ENCODE measurements at places on chromosomes 4 and X. TPM values are rescaled to one million over a fixed set of nuclear protein-coding genes. Genes with fewer than 3 reads are reported as not detected.
A peak's percentile ranks its signal among the peaks of the same experiment; 100 is the strongest.

- H3K4me1 ChIP-seq = peaks cover 39% of the 10 kb centered on the region
- peak; percentile 65 for DNase-seq
- peak overlapping the region; percentile 91 for H3K4me3 ChIP-seq
- peak overlapping the region; percentile 99 for H3K27ac ChIP-seq
- H3K36me3 ChIP-seq = peaks cover 53% of the 10 kb centered on the region
Observed at GRCh38 chr4:123399627-123400358, 3.2 kb downstream of the SPRY1 start.

GRCh38 chr4:67366311-67366861, 178.9 kb downstream of the CENPC start:
- H3K4me3 ChIP-seq = no peak overlapping the region
- no peak for DNase-seq
- no peaks in the 10 kb centered on the region for H3K36me3 ChIP-seq
- H3K4me1 ChIP-seq = no peaks in the 10 kb centered on the region
- no peak overlapping the region for H3K27ac ChIP-seq

- no peak overlapping the region for H3K4me3 ChIP-seq
- H3K36me3 ChIP-seq = no peaks in the 10 kb centered on the region
- DNase-seq = no peak
- peaks cover 6% of the 10 kb centered on the region for H3K27me3 ChIP-seq
- H3K4me1 ChIP-seq = no peaks in the 10 kb centered on the region
Observed at GRCh38 chr4:25970226-25970675, 56.2 kb downstream of the SMIM20 start.

DNA sequence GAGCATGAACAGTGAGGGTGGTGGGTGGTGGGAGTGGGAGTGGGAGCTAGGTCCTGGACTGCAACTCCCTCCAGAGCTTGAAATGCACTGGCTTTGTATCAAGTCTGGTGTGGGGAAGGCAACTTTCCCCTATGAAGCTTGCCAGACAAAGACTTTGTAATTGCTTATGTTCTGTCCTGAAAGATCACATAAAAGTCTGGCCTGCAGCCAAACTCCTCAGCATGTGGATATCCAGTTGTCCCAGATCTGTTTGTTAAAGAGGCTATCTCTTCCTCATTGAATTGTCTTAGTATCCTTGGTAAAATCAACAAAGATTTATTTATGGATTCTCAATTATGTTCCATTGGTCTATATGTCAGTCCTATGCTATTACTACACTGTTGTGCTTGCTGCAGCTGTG, 607.9 kb downstream of the GLUD2 start:
- no peak overlapping the region for H3K27ac ChIP-seq
- H3K4me3 ChIP-seq = no peak overlapping the region
- H3K4me1 ChIP-seq = no peaks in the 10 kb centered on the region
- H3K36me3 ChIP-seq = no peaks in the 10 kb centered on the region
- DNase-seq = no peak

GRCh38 chr4:108043526-108043925, 53.8 kb downstream of the HADH start:
- no peak overlapping the region for H3K27ac ChIP-seq
- H3K4me3 ChIP-seq = no peak overlapping the region
- DNase-seq = no peak
- no peaks in the 10 kb centered on the region for H3K27me3 ChIP-seq
- H3K4me1 ChIP-seq = peaks cover 34% of the 10 kb centered on the region
- H3K36me3 ChIP-seq = peaks cover 28% of the 10 kb centered on the region

PAGE2B gene
- total RNA-seq = 0.45 TPM

GRCh38 chrX:80747832-80748231, 61.8 kb downstream of the BRWD3 start:
- no peak for DNase-seq
- H3K27me3 ChIP-seq = no peaks in the 10 kb centered on the region
- H3K4me3 ChIP-seq = no peak overlapping the region
- H3K36me3 ChIP-seq = peaks cover 63% of the 10 kb centered on the region

GRCh38 chr4:169410839-169411770, 140.3 kb upstream of the SH3RF1 start:
- no peaks in the 10 kb centered on the region for H3K27me3 ChIP-seq
- H3K4me3 ChIP-seq = peak overlapping the region; percentile 34
- H3K36me3 ChIP-seq = peaks cover 3% of the 10 kb centered on the region
- peaks cover 34% of the 10 kb centered on the region for H3K4me1 ChIP-seq
- peak overlapping the region; percentile 60 for H3K27ac ChIP-seq
- DNase-seq = peak; percentile 89

DNA sequence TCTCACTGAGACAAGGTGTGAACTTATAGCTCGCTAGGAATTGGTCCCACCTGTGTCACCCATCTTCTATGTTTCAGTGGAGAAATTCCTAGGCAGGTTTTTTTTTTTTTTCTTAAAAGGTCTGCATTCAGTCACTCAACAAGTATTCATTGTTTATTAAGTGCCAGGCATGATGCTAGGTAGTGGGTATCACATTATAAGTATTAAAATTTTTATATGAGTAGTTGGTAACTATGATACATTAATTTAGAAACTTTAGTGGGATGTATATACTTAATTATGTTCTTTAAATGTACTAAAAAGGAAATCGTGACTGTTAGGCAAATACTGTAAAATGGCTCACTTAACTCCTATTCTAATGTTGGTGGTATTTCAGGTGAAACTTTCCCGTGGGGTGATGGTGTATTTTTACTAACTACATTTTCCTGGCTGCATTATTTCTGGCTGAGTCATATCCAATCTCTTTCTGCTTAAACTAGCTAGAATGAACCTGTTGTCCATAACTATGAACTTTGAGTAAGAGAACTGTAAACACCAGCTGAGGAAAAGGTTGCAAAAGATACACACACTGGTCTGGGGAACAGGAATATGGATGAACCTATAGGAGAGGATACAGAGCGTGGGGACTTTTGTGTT, 49.3 kb upstream of the MED14 start:
- H3K36me3 ChIP-seq = no peaks in the 10 kb centered on the region
- no peaks in the 10 kb centered on the region for H3K4me1 ChIP-seq
- no peak overlapping the region for H3K4me3 ChIP-seq

EVC2 gene
- total RNA-seq = 0.40 TPM

DNA sequence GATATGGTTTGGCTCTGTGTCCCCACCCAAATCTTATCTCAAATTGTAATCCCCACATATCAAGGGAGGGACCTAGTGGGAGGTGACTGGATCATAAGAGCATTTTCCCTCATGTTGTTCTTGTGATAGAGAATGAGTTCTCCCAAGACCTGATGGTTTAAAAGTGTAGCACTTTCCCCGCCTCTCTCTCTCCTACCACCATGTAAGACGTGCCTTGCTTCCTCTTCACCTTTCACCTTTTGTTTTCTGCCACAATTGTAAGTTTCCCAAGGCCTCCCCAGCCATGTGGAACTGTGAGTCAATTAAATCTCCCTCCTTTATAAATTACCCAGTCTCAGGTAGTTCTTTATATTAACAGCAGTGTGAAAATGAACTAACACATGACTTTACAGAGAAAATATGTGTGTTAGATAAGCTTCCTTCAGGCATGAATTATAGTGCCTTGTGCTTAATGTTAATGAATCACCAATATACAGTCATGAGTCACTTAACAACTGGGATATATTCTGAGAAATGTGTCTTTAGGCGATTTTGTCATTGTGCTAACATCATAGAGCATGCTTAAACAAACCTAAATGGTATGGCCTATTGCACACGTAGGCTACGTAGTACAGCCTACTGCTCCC, 37.9 kb downstream of the PDGFC start:
- no peak overlapping the region for H3K27ac ChIP-seq
- H3K27me3 ChIP-seq = no peaks in the 10 kb centered on the region
- no peaks in the 10 kb centered on the region for H3K36me3 ChIP-seq
- H3K4me3 ChIP-seq = no peak overlapping the region
- H3K4me1 ChIP-seq = no peaks in the 10 kb centered on the region

CYP2U1 gene
- total RNA-seq = 0.96 TPM

DNA sequence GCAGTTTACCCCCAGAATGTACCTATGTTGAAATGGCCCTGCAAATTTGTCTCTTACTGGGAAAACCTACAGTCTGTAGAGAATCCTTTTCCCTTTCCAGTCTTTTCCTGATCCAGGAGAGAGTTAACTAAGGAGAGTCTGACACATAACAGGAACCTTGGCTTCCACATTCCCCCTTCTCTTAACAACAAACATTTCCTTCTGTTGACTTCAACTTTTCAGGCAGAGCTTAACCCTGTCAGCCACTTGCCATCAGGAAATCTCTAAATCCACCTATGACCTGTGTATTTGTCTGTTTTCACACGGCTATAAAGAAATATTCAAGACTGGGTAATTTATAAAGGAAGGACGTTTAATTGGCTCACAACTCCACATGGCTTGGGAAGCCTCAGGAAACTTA, 45.6 kb upstream of the GPR78 start:
- DNase-seq = no peak
- no peak overlapping the region for H3K27ac ChIP-seq
- no peak overlapping the region for H3K4me3 ChIP-seq
- no peaks in the 10 kb centered on the region for H3K36me3 ChIP-seq
- H3K27me3 ChIP-seq = no peaks in the 10 kb centered on the region

- no peaks in the 10 kb centered on the region for H3K4me1 ChIP-seq
- H3K27ac ChIP-seq = no peak overlapping the region
- no peaks in the 10 kb centered on the region for H3K27me3 ChIP-seq
- H3K36me3 ChIP-seq = no peaks in the 10 kb centered on the region
- H3K4me3 ChIP-seq = no peak overlapping the region
Observed at GRCh38 chrX:96538104-96538725, 146.4 kb upstream of the DIAPH2 start.

MAGEE2 gene
- not detected for total RNA-seq

SHISA3 gene
- total RNA-seq = 0.23 TPM

DNA sequence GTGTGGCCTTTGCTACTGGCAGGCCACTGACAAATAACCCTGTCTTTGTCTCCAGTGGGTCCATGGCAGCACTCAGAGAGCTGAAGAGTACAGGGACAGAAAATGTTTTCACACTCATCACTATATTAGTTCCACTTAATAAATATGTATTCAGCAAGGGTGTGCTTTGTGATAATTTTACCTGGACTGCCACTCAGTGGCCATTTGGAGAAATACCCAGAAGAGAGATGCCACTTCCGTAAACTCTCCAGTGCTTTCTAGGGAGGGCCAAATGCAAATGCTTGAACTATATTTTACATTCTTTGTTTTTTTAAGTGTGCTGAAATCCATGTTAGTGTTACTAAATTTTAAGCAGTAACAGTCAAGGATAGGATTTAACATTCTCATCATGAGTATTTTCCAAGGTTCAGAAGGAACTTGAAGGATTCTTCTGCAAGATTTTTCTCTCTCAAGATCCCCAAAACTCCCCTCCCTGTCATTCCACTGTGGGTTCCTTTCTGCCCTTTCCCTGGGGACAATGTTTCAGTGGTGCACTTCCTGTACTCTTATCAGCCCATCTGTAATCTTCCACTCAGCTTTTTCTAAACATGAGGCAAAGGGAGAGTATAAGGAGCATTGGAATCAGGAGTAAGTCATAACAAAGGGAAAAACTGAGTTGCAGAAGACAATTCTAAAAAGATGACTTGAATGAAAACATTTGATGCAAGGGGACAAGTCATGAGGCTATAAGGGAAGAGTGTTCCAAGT, 46.0 kb downstream of the TFDP3 start:
- DNase-seq = no peak
- no peaks in the 10 kb centered on the region for H3K4me1 ChIP-seq
- H3K27ac ChIP-seq = no peak overlapping the region
- no peak overlapping the region for H3K4me3 ChIP-seq
- no peaks in the 10 kb centered on the region for H3K36me3 ChIP-seq

DNA sequence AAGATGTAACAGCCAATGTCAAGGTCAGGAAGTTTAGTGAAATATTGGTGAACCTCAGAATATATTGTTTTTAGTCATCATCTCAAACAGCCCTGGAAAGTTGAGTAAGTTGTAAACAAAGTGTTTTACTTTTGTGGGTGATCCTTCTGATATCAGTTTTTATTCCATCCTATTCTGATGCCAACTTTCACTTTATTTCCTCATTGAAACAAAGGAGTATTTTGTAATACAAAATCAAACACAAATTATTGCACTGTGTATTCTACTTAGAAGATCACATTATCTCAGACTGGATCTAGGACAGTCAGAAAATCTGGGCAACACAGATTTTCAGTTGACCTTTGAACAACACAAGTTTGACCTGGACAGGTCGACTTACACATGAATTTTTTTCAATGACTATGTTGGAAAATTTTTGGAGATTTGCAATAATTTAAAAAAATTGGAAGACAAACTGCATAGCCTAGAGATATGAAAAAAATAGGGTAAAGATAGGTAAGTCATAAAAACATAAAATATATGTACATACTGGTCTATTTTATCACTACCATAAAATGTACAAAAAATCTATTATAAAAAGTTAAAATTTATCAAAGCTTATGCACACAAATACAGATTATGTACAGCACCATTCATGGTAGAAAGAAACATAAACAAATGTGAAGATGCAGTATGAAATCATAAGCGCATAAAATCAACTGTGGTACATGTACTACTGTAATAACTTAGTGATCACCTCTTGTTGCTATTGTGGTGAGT, 709.1 kb upstream of the FAM241A start:
- no peak overlapping the region for H3K27ac ChIP-seq
- no peak for DNase-seq
- no peaks in the 10 kb centered on the region for H3K27me3 ChIP-seq
- no peaks in the 10 kb centered on the region for H3K36me3 ChIP-seq
- H3K4me3 ChIP-seq = no peak overlapping the region

SEC24D gene
- total RNA-seq = 43.9 TPM

DNA sequence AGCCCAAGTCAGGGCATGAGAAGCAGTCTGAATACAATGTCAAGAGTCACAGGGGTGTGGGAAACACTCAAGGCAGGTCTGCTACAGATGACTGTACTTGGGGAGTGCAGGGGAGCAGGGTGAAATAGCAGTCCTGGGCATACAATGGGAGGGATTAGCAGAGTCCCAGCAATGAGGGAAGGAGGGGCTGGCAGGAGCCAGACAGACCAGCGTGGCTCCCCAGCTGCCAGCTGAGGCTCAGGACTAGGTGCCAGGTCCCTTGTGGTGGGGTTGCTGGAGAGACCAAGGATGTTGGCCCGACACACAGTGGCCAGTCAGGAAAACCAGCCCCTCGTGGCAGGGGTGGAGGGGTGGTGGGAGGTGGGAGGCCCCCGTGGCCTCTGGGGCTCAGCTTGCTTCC, 86.6 kb downstream of the RTL5 start:
- no peak for DNase-seq
- no peak overlapping the region for H3K27ac ChIP-seq
- peaks cover 22% of the 10 kb centered on the region for H3K27me3 ChIP-seq
- no peaks in the 10 kb centered on the region for H3K36me3 ChIP-seq
- H3K4me3 ChIP-seq = no peak overlapping the region

DNA sequence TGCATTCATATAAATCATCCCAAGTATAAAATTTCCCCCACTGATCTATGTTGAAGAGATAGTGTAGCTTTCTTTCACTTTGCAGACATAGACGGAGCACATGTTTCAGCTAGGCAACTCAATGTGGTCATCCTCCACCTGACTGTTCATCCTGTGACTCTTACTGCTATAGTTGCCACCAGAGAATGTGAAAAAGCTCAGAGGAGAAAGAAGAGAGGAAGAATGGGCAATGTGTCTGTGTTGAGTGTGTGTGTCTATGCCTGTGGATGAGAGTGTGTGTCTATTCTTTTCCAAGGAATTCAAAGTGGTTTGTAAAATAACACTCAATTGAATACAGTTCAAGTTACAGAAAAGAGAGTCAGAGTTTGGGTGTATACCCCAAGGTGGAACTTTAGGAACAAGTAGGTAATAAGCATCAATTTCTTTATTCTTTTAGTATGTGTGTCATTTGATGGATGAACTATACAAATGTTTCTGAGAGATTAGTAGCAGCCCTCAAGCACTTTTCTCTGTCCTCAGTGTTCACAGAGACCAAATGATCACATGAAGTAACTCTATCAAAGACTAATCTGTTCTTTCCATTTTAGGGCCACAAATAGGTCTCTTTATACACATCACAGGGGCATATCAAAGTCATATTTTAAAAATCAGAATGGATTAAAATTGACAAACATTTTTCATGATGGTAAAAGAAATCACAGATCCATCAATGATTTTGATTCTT, 2.3 kb downstream of the SNCA start:
- DNase-seq = no peak
- peaks cover 56% of the 10 kb centered on the region for H3K27me3 ChIP-seq
- peaks cover 28% of the 10 kb centered on the region for H3K4me1 ChIP-seq
- H3K27ac ChIP-seq = no peak overlapping the region
- no peak overlapping the region for H3K4me3 ChIP-seq

All from activated CD4-positive, alpha-beta T cell treated with anti-CD3 and anti-CD28 coated beads, Interleukin-2, amount 10 ng/mL, durations not matched to agents 24 days and 14 days (primary cell).